Fibroblast of villous mesenchyme (primary cell): ENCODE measurements at places on chromosomes 12 and 14. TPM values are rescaled to one million over a fixed set of nuclear protein-coding genes. Genes with fewer than 3 reads are reported as not detected.

GRCh38 chr12:24378548-24379407, 429.3 kb upstream of the SOX5 start:
- DNase-seq = peak; percentile 98

DNA sequence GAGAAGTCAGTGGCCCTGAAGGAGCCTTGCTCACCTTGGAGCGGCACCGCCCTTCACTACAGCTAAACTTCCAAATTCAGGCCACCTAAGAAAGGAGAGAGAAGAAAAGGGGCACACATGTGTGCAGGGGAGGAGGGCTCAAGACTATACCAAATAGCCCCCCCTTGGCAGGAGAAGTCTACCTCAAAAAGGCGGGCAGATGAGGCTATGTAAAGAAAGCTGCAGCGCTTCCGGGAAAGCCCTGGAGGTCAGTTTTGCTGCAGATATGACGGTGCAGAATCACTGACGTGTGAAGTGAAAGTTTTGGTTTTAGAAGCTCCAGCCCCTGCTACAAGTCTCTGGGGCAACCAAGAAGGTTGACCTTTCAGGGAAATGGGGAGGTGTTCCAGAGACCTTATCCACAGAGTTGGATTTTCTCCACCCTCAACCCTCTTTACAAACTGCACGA, 48.2 kb upstream of the PNMA1 start:
- peak; percentile 72 for DNase-seq

GRCh38 chr12:11748903-11749302, 99.4 kb downstream of the ETV6 start:
- DNase-seq = no peak

DNA sequence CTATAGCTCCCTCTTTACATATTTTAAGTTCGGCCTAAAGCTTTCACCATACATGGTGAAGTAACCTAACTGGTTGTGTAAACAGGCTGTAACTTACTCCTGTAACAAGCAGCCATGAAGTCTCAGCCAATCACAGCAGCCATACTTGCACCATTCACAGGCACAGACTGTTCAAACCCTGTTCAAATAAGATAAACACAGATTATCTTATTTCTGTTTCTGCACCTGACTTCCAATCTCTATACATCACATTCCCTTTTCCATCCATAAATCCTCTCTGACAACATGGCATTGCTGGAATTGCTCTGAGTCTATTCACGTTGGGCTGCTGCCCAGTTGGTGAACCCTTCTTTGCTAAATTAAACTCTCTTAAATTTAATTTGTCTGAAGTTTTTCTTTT, 34.5 kb upstream of the ARID2 start:
- DNase-seq = peak; percentile 59

DNA sequence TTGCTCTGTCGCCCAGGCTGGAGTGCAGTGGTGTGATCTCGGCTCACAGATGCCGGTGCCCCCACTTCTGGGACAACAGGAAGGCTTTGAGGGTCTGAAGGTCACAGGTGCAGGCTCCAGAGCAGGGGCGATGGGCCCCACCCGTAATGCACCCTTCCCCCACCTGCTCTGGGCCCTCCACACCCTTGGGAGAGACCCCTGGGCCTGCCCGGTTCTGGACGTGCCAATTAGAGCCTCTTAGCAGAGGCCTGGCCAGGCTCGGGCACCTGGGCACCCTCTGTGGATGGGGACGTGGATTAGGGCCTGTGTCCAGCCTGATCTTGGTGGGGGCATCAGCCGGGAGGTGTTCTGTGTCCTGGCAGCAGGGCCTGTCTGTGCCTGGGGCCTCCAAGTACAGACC, 62.2 kb downstream of the KIF26A start:
- DNase-seq = no peak

DNA sequence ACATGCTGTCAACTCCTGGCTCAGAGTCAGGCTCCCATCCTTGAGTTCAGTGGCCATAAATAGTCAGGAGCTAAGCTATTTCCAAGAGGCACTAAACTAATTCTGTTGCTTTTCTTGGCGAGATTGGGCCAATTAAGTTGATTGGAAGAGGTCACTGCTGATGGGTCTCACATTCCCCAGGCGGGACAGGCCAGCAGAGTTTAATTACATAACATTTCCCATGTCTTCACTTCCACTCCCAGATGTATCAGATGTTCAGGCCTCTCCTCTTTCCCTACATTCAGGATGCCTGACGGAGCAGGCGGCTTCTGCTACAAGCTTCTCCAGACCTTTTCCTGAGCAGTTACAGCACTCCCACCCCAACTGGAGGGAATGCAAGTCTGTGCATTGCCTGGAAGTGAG, 5.3 kb downstream of the NTF3 start:
- no peak for DNase-seq

DNA sequence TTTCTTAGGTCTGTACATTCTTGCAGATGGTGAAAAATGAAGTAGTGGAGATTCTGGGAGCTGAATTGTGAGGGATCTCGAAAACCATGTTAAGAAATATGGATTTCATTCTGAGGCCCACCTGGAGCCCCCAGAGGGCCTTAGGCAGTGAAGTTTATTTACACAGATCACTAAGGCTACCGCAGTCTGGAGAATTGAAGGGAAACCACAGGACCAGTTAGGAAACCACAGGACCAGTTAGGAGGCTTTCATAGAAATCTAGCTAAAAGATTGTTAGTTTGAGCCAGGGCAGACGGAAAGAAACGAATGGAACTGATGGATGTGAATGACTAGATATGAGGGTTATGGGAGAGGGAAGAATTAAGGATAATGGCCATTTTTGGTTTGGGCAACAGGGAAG, 7.2 kb downstream of the CBLN3 start:
- DNase-seq = no peak

DNA sequence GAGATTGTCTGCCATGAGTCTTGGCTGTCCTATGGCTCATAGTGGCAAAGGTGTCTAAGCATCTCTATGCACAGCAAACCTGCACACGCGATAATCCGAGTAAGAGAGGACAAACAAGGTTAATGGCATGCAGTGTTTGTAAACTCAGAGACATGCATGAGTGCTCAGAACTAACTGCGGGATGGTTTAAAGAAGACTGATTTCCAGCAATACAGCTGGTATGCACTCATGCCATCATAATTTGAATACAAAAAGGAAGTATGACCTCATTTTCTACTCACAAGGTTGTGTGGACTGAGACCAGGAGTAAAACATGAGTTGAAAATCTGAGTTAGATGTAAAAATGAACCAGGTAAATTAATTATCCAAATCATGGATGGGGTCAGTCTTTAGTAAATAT, 16.6 kb upstream of the TCP11L2 start:
- DNase-seq = no peak

GRCh38 chr14:89858089-89858488, 96.4 kb downstream of the EFCAB11 start:
- DNase-seq = peak; percentile 54

- DNase-seq = no peak
Measured at GRCh38 chr14:44099743-44100488, 407.2 kb downstream of the FSCB start.

DNA sequence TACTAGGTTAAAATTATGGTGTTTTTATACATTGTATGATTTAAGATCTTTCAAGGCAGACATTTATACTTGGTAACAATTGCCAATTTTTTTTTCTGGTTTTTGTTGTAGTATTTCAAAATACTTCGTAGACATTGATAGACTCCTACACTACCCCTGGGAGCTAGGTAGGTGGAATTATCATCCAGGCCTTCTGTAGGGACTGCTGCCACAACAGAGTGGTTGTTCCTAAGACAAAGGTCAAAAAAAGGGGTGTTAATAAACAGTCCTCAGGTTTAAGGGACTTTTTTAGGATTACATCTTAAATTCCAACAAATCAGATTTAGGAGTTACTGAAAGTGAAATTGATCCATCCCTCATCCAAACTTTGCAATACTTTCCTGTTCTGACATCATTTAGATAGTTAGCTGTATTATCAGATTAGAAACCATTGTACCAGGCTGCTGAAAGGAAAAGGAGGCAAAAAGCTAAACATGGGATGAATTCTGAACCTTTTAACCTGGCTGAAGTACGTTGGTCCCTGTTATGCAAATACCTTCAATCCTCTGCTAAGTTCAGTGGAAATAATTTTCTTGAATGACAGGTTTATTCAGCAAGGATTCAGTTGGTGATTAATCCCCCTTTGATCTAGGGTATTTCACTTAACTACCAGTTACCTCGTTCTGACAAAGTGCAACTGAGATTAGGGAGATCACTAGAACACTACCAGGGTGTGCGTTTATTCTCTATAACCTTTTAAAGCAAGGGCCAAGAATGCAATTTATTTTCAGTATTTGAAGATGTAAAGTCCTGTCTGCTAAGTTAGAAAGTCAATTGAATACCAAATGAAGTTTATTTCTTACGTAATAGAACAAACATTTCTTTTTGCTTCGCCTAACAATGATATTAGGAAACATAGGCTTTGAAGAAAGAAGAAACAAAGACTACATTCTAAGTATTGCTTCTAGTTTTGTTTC, 23.2 kb downstream of the AP5M1 start:
- no peak for DNase-seq

GRCh38 chr14:96221109-96221650, 16.5 kb downstream of the BDKRB2 start:
- DNase-seq = peak; percentile 41

DNA sequence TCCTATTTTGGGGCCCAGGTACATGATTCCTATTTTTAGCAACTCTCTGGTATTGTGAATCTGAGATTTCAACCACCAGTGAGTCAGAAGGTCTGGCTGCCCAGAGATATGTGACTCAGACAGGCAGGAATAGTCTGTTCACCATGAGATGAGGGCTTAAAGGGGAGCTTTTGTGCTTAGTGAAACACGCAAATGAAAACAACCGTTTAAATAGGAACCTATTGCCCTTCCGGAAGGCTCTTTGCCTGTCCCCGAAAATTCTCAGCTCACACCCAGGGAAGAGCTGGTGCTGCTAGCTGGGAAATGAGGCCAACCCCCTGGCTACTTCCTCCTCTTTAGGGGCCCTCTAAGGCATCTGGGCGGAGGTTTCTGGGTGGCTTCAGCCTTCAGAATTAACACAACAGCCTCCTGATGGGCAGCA, 283.6 kb downstream of the CACNA1C start:
- peak; percentile 98 for DNase-seq

DNA sequence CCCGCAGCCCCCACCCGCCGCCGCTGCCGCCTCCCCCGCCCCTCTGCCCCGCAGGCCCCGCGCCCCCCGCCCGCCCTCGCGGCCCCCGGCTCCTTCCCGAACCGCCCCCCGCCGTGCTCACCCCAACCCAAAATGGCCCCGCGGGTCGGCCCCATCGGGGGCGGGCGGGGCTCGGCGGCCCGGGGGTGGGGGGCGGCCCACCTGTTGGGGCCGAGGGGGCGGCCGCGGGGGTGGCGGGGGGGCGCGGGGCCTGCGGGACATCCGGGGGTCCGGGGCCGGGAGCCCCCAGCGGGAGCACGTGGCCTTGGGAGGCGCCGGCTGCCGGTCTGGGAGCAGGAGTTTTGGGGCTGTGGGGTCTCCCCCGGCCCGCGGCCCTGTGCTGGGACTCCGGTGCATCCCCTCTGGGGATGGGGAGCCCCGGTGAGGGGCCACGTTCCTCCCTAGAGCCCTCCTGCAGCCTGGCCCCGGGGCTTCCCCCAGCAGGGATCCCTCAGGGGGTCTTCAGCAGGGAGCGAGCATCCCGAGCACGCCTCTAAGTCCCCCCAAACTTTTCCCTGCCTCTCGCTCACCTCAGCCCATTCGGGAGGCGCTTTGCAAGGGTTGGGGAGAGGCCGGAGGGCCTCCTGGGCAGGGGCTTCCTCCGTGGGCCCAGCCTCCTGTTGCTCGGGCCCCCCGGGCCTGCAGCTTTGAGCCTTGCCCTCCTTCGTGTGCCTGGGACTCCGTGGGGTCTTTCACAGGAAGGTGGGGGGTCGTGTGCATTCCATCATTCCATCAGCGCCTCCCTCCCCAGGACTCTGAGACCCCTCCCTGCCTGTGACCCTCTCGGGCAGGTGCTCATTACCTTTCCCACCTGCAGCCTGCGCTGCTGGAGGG, 710 bp downstream of the MTA1 start:
- no peak for DNase-seq

DNA sequence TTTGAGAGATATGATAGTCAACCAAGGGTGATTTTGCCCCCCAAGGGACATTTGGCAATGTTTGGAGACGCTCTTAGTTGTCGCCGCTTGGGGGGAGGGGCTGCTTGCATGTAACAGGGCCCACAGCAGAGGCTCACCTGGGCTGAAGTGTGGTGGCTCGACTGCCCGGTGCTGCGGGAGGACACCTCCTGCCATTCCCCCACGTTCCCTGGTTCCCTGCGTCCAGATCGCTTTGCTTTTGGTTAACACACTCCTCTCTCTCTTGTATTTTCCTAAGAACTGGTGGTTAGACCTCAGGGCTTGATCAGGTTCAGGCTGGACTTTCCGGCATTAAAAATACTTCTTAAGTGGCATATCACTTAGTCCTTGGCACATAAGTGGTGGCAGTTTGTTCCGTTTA, 18.9 kb downstream of the PPP2R5C start:
- no peak for DNase-seq

DNA sequence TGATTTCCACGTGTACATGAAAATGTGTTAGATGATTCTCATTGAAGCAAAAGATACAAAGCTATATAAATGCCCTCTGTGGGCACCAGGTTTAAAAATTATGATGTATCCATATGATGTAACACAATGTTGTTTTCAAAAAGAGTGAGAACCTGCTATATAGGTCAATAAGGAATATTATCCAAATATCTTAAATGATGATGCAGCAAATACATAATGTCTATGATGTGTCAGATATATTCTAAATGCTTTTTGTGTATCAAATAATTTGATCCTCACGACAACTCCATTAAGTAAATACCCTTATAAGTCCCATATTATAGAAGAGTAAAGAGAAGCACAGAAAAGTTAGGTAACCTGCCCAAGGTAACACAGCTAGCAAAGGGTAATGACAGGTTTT, 393.0 kb upstream of the DCN start:
- no peak for DNase-seq

GRCh38 chr12:13187399-13187798, 9.1 kb upstream of the EMP1 start:
- DNase-seq = peak; percentile 36

RFLNA gene
- total RNA-seq = 1.9 and 5.6 TPM in 2 replicates

INHBE gene
- total RNA-seq = 1.7 and 4.5 TPM in 2 replicates

AKAP5 gene
- total RNA-seq = 1.9 and 3.0 TPM in 2 replicates

TAS2R9 gene
- total RNA-seq = not detected in 2 replicates

PIWIL1 gene
- total RNA-seq = not detected in 2 replicates

CAPZA3 gene
- not detected in 2 replicates for total RNA-seq

CLEC1B gene
- under 0.01 TPM in 1 of 2 replicates, not detected in the other for total RNA-seq

RNASE11 gene
- not detected in 2 replicates for total RNA-seq

BEST3 gene
- total RNA-seq = under 0.01 TPM in 1 of 2 replicates, not detected in the other

DLK1 gene
- not detected in 2 replicates for total RNA-seq
